Activated T-cell treated with anti-CD3 and anti-CD28 coated beads for 1 hour (primary cell): ENCODE measurements at places on chromosomes 13 and 19.

DNA sequence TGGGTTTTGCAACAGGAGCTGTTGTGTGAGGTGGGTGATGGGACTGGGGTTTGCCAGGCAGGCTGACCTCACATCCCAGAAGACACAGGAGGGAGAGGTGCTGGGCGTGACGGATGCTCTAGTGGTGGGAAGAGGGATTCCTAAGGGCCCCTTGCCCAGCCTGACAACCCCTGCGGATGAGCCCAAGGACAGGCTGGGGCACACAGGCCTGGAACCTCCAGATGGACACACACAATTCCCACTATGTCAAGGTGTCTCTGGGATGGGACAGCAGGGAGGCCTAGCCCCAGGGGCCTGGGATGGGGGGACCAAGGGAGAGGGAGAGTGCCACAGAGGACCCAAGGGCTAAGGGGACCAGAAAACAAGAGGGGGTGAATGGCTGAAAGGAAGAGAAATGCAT, 191.5 kb downstream of the ZNF536 start:
- DNase-seq: no peak

DNA sequence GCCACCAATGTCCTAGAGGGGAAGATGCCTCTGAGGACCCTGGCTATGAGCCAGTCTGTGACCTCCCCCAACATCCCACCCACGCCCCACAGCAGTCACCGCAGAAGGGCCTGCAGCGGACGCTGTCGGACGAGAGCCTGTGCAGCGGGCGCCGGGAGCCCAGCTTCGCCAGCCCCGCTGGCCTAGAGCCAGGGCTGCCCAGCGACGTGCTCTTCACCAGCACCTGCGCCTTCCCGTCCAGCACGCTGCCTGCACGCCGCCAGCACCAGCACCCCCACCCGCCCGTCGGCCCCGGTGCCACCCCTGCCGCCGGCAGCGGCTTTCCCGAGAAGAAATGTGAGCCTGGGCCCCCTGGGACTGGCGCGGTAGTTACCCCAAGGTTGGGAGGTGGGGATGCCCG, 30.6 kb downstream of the DPF1 start:
- DNase-seq: no peak

GRCh38 chr13:94708031-94708859, 4.1 kb downstream of the SOX21 start:
- no peak for DNase-seq

DNA sequence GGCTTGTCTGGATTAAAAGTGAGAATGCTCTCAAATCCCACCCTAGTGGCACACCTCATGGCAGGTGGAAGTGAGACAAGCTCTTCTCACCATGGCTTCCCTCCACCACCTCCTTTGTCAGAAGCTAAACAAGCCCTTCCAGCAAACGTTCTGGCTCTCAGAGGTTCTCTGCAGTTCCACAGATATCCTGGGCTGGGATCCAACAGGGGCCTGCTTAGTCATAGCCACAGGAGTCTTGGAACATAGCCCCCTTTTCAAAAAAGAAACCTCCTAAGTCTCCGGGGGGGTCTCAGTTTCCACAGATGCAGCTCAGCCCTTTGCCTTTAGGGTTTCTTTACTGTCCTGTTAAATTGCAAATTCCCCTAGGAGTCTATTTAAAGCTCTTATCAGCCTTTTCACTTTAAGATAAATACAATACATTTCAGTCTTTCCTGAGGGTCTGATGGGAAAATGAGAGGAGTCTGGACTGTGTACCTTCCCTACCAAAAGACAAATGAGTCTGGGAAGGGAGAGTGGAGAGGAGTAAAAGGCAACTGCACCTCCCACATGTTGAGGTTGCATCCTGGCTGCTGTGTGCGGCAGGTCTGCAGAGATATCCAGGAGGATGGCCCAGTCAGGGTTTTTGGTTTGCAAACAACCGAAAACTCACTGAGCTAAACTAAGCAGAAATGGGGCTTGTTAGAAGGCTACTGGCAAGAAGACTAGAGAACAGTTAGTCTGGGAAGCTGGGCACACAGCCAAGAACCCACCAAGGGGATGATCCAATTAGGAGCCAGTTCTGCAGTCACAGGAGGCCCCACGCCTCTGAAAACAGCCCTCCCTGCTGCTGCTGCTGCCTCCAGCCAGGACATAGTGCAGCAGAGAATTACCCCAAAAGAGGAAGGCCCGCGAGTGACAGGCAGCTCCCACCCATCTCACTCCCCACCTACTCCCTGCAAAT, 41.4 kb upstream of the SERP2 start:
- no peak for DNase-seq

DNA sequence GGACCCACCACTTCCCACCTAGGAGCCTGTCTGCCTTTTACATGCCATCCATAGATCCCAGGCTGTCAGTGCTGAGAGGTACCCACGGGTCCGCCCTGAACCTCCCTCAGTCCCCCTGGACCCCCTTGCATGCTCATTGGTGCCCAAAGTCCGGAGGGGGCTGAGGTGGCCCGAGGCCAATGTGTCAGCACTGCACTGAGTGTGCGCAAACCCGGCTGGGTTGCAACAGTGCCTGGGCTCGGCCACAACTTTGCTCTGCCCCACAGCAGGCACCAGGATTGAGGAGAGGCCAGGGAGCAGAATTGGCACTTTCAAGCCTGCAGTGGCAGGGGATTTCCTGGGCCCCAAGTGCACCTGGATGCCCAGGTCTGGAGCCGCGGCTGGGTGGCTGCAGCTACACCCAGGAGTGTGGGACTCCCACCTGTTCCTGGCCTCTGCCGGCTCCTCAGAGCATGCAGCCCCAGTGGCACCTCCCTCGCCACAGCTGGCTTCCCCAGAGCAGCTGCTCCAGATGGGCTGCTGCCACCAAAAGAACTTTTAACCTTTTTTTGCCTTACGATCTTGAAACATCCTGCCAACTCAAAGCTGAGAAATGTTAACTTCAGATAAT, 837.0 kb downstream of the SLITRK6 start:
- DNase-seq: no peak

DNA sequence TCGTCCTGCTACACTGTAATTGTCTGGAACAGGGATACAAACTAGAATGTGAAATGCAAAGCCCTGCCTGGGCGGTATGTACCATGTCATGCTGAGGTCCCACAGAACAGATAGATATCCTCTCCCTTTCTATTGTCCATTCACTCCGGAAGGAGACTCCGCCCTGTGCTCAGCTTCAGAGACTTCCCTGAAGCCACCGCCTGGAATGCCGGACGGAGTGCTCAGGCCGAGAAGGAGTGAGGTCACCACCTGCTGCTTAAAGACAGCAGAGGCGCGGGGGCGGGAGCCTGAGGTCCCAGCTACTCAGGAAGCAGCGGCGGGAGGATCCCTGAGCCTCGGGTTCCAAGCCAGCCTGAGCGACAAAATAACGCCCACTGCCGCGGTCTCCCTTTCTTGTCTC, 890 bp upstream of the ZNF611 start:
- no peak for DNase-seq
